ENCODE measurements at places on chromosomes 13 and 19. TPM values are rescaled to one million over a fixed set of nuclear protein-coding genes. Genes with fewer than 3 reads are reported as not detected.

GRCh38 chr19:46000491-46001246 lies 5.4 kb downstream of the CCDC61 start:
- H3K27me3 ChIP-seq: no peaks in the 10 kb centered on the region
- peaks cover 4% of the 10 kb centered on the region for H3K4me1 ChIP-seq
- H3K36me3 ChIP-seq: no peaks in the 10 kb centered on the region
- peak overlapping the region; percentile 62 for H3K4me3 ChIP-seq

DNA sequence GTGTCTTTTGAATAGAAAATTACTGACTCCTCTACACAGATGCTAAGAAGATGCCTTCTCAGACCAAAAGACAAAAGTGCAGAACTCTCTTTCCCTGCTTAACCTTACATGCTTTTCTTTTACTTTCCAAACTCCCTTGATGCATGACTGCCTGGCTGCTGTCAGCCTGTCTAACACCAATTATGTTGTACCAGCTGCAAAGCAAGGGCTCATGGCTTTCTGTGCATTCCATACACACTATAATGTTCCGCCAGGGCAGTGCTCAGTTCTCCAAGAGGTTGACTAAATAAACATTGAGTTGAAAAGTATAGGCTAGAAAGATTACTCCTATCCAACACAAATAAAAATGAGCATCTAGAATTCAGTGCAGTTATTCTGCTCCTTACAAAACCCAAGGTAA lies 330.4 kb upstream of the NBEA start:
- no peaks in the 10 kb centered on the region for H3K36me3 ChIP-seq
- no peak overlapping the region for H3K27ac ChIP-seq
- no peak overlapping the region for H3K4me3 ChIP-seq
- H3K27me3 ChIP-seq: no peaks in the 10 kb centered on the region

- DNase-seq: no peak
- H3K27ac ChIP-seq: no peak overlapping the region
- H3K27me3 ChIP-seq: peaks cover 15% of the 10 kb centered on the region
- H3K4me3 ChIP-seq: no peak overlapping the region
- no peaks in the 10 kb centered on the region for H3K36me3 ChIP-seq
Measured at GRCh38 chr19:45589768-45590167, 5.2 kb upstream of the OPA3 start.

DNA sequence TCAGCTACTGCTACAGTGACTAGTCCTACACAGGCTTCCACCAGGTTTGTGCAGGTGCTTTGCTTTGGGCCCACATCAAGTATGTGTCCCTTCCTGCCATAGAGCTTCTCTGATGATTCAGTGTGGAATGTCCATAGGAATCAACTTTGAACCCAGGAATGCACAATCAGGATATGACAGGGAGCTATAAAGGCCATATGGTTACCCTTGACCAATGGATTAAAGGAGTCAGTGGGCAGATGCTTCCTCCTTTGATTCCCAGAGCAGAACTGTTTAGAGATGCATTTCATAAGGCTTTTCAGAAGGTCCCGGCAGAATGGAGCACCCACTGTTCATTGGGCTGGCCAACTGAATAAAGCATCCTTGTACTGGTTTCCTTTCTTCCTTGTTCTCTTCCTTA lies 145.2 kb upstream of the WASF3 start:
- no peaks in the 10 kb centered on the region for H3K36me3 ChIP-seq
- H3K4me3 ChIP-seq: no peak overlapping the region
- no peak for DNase-seq

DNA sequence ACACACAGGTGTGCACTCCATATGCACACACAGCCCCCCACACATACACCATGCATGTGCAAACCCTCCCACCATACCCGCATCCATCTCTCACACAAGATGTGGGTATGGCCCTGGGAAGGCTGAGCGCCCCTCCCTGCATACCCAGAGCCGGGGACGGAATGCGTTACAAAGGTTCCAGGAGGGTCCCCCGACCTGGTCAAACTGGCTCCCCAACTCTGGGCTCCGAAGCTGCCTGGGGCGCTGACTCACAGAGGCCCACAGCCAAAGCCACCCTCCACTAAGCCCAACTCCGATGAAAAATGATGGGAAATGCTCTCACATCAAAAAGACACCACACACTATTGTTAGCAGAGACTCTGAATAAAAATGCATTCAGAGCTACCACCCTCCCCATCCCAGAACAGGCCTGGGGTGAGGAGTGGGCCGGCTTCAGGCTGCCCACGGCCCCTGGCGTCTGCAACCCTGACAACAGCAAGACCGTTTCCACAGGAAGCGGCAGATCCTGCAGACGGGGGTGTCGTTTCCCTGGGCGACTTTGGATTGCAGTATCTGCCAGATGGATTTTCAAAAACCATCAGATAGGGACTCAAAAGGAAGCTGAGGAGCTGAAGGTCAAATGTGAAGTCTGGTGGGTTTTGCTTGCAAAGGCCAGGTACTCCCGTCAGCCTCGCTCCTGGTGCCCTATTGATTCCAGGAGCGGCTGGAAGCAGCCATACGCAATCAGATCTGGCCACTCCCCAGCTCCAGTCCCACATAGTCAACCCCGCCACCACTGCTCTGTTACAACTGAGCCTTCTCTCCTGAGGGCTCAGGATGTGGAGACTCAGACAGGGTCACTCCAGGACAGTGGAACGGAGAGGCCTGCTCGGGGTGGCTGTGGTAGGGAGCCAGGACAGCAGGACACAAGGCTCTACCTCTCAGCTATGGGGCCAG lies 14.3 kb downstream of the PEPD start:
- H3K36me3 ChIP-seq: no peaks in the 10 kb centered on the region
- 0 out of 2 replicates have a peak overlapping the region, but pooled peaks have one; percentile 1 for H3K27ac ChIP-seq
- peaks cover 15% of the 10 kb centered on the region for H3K4me1 ChIP-seq
- no peak for DNase-seq

- DNase-seq: no peak
- H3K36me3 ChIP-seq: no peaks in the 10 kb centered on the region
- no peak overlapping the region for H3K27ac ChIP-seq
- H3K27me3 ChIP-seq: no peaks in the 10 kb centered on the region
Measured at GRCh38 chr13:33123066-33123859, 107.0 kb downstream of the KL start.

GRCh38 chr13:81224209-81224833 lies 883.4 kb upstream of the SPRY2 start:
- H3K36me3 ChIP-seq: no peaks in the 10 kb centered on the region
- no peaks in the 10 kb centered on the region for H3K4me1 ChIP-seq
- no peak overlapping the region for H3K4me3 ChIP-seq
- H3K27me3 ChIP-seq: no peaks in the 10 kb centered on the region

GRCh38 chr13:79631051-79631659 lies 150.2 kb downstream of the NDFIP2 start:
- H3K4me3 ChIP-seq: no peak overlapping the region
- no peak for DNase-seq
- H3K36me3 ChIP-seq: no peaks in the 10 kb centered on the region
- no peak overlapping the region for H3K27ac ChIP-seq

DNA sequence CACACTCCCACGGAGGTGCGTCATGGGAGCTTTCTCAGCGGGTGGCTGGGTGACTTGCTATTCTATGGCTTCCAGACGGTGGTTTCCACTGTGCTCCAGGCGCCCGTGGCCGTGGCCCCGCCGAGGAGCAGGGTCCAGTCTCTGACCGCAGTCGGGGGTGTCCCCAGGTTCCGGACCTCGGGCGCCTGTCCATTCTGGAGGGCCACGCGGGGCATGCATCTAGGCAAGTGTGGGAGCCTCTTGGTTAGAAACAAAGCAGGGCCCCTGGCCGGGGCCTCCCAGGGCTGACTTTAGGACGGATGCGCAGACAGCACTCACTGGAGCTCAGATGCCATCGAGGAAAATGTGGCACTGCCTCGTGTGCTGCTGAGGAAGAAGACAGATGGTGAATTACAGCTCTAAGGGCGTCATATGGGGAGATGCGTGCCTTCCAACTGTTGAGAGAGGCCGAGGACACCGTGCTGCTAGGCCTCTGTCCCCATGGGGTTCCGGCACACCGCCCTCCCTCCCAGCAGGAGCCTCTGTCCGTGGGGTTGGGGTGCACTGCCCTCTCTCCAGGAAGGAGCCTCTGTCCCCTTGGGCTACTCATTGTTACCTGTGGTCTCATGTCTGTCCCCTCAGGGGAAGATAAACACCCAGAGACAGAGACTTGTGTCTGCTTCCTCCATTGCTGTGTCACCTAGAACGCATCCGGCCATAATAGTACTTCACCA lies 38.1 kb downstream of the TMEM255B start:
- DNase-seq: no peak
- no peak overlapping the region for H3K27ac ChIP-seq
- H3K4me3 ChIP-seq: no peak overlapping the region
- no peaks in the 10 kb centered on the region for H3K4me1 ChIP-seq

DNA sequence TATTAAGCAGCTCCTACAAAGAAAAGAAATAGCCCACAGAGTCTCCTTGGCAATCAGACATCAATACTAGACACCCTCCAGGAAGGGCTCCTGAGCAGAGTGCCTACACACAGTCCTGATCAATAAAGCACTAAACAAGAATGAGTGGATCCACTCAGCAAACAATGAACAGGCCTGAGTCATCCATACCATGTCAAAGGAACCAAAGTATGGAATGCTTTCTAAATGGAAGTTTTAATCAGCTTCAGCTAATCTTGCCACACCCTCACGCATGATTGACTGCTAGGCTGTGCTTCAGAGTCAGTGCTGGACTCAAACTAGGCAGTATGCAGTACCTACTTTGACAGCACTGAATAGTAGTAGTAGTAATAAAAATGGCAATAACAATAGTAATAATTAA lies 392.7 kb upstream of the HTR2A start:
- H3K4me3 ChIP-seq: no peak overlapping the region
- H3K27me3 ChIP-seq: no peaks in the 10 kb centered on the region
- H3K4me1 ChIP-seq: no peaks in the 10 kb centered on the region
- no peak overlapping the region for H3K27ac ChIP-seq
- no peak for DNase-seq

DNA sequence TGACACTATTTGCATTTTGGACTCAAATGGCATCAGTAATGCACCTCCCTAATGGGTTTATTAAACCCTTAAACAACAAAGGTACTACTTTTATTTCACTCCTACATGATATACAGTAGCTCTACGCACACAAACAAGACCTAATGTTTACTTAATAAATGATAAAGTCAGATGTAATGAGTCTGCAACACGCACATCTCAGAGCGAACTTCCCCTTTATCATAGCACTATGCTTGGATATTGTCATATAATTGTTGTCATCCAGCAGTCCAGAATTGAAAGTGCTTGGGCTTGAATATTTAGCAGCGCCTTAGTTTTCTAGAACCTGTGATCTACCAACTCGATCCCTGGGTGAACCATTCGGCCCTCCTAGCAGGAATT lies 772 bp downstream of the PARP4 start:
- no peaks in the 10 kb centered on the region for H3K27me3 ChIP-seq
- H3K4me1 ChIP-seq: no peaks in the 10 kb centered on the region
- 0 out of 2 replicates have a peak overlapping the region, but pooled peaks have one; percentile 69 for H3K27ac ChIP-seq

- peaks cover 7% of the 10 kb centered on the region for H3K4me1 ChIP-seq
- H3K27ac ChIP-seq: peak overlapping the region; percentile 88
- no peaks in the 10 kb centered on the region for H3K27me3 ChIP-seq
Measured at GRCh38 chr13:48094404-48094780, 512 bp downstream of the MED4 start.

GRCh38 chr13:45838171-45838745 lies 13.3 kb downstream of the SIAH3 start:
- H3K36me3 ChIP-seq: no peaks in the 10 kb centered on the region
- H3K4me3 ChIP-seq: no peak overlapping the region
- no peak for DNase-seq
- no peak overlapping the region for H3K27ac ChIP-seq
- peaks cover 3% of the 10 kb centered on the region for H3K4me1 ChIP-seq

DNA sequence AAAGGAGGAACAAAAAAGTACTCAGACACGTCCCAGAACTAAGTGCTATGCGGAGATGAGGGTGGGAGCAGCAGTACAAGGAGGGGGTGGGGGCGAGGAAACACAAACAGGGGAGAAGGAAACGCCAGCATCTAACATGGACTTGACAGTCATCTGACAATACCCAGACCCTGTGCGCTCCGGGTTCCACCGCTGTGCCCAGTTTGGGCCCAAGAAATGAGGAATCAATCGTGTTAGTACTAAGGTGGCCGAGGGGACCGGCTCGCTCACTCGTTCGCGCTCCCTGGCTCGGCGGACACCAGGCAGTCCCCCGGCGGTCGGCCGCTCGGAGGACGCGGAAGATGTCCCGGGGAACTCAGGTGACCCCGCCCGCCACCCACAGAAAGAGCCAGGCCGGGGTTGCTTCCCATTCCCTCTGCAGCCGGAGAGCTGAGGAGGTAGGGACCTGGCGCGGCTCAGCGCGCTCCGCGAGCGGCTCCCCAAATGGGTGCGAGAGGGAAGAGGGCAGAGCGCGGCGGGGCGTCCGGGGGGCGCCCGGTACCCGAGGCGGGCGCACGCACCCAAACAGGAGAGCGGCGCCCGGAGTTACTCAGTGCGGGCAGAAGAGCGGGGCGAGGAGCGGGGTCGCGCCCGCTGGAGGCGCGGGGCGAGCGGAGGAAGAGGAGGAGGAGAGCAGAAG lies 616 bp downstream of the TSHZ3 start:
- H3K36me3 ChIP-seq: no peaks in the 10 kb centered on the region
- peak; percentile 54 for DNase-seq
- H3K4me3 ChIP-seq: peak overlapping the region; percentile 70

DNA sequence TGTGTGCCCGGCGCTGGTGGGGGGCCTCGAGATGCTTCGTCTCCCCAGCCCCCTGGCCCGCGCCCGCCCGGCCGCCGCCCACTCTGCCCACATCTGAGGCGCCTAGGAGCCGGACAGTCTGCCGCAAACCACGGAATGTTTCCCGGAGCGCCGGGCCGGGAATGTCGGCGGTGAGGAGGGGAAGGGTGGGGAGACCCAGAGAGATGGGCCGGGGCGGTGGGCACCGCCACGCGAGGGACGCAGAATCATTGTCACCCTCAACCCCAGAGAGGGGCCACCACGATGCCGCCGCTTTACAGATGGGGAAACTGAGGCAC lies 46.1 kb upstream of the NFIC start:
- no peak overlapping the region for H3K4me3 ChIP-seq
- no peaks in the 10 kb centered on the region for H3K27me3 ChIP-seq
- H3K36me3 ChIP-seq: no peaks in the 10 kb centered on the region
- no peak for DNase-seq

- H3K4me3 ChIP-seq: no peak overlapping the region
- no peaks in the 10 kb centered on the region for H3K4me1 ChIP-seq
- H3K27ac ChIP-seq: no peak overlapping the region
- no peaks in the 10 kb centered on the region for H3K36me3 ChIP-seq
Measured at GRCh38 chr19:456547-457110, 4.2 kb downstream of the SHC2 start.

GRCh38 chr13:36766295-36766694 lies 52.7 kb upstream of the RFXAP start:
- no peaks in the 10 kb centered on the region for H3K4me1 ChIP-seq
- H3K27me3 ChIP-seq: no peaks in the 10 kb centered on the region

- no peak for DNase-seq
- no peaks in the 10 kb centered on the region for H3K36me3 ChIP-seq
- no peak overlapping the region for H3K4me3 ChIP-seq
- H3K27me3 ChIP-seq: no peaks in the 10 kb centered on the region
- peaks cover 2% of the 10 kb centered on the region for H3K4me1 ChIP-seq
Measured at GRCh38 chr13:20342311-20342710, 110.2 kb upstream of the GJB6 start.

The C19orf38 gene
- polyA plus RNA-seq: 0.77 TPM

The WBP4 gene
- polyA plus RNA-seq: 1.7 TPM

The MYO16 gene
- 0.02 TPM for polyA plus RNA-seq

The ASPDH gene
- not detected for polyA plus RNA-seq

The VSTM2B gene
- 1.6 TPM for polyA plus RNA-seq

The CDC42EP5 gene
- polyA plus RNA-seq: 4.2 TPM

The THAP8 gene
- polyA plus RNA-seq: 11.1 TPM

The PRKCG gene
- 6.1 TPM for polyA plus RNA-seq

The SIGLEC12 gene
- not detected for polyA plus RNA-seq

The ATP13A1 gene
- 70.7 TPM for polyA plus RNA-seq

The ATP1A3 gene
- polyA plus RNA-seq: 19.2 TPM

The TTC9B gene
- polyA plus RNA-seq: 0.24 TPM

The ZNF835 gene
- polyA plus RNA-seq: 0.02 TPM

The GRK1 gene
- 0.12 TPM for polyA plus RNA-seq

The C19orf73 gene
- polyA plus RNA-seq: 4.6 TPM

The OR4F17 gene
- not detected for polyA plus RNA-seq
